Stimulated activated memory B cell treated with anti-CD40 and anti-IgM and Interleukin-4, amounts not matched to agents 10 μg/mL and 1 μg/mL and 100 μg/mL, for 72 hours (primary cell): ENCODE measurements at places on chromosomes 2 and 18.
A peak's percentile ranks its signal among the peaks of the same experiment; 100 is the strongest.

DNA sequence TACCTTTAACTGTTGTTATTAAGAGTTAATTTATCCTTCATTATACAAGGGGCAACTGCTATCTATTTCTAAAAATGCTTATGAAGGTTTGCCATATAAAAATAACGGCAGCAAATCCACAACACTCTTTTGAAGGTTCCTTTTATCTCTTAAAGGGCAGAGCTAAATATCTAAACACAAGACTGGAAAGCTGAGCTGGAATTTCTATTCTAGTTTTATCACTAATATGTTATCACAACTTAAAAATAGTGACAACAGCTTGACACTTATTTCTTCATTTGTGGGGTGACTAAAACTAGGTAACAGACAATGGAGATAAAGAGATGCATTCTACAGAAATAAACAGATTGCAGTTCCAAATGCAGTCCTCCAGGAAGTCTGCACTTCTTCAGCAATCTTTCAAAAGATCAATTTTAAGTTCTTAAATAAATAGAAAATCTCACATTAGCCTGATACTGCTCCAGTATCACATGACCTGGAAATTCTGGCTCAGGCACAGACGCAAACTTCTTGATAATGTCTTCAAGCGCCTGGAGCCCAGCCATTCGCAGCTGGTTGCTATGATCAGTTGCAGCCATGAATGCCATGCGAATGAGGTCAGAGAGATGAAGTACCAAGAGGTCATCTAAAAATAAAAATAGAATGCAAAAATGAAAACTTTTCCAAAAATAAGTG lies 54.0 kb upstream of the STRN start:
- ATAC-seq, result no peak

DNA sequence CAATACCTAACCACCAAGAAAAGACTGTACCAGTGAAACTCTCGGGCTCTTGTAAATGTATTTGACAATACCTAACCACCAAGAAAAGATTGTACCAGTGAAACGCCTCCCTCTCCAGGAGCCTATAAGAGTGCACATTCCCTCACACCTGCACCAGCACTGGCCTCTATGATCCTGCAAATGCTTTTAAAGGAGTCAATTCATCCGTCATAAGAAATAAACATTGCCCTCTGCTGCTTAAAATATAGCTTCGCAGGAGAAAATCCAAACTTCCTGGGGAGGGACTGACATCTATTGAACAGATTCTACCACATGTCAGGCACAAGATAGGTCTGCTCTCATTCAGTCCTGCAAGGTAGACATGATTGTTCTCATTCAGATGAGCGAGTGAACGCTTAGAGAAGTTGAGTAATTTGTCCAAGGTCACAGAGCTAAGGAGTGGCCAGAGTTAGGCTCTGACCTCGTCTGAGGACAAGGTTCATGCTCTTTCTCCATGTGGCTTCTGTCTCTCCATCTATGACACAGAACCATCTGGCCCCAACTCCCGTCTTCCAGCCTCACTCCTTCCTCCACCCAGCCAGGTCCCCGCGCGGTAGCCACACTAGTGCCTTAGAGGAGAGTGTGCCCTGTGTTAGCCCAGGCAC lies 38.7 kb downstream of the MCFD2 start:
- no peak for ATAC-seq

DNA sequence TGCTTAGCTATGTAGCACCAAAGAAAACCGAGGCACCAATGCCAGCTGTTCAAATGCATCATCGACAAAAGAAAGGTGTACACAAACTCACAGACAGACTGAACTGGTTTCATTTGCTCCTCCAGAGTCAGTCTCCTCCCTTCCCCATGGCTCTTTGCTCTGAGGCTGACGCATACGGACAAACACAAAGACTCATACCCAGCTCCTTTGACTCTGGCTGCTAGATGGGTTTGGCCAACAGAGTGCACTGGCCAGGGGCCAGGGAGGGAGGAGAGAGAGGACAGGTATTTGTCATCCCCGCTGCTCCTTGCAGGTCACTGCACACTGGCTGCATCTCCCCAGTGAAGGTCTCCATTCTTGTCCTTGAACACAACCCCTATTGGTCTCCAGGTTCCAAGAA lies 40.7 kb downstream of the DNER start:
- no peak for ATAC-seq

DNA sequence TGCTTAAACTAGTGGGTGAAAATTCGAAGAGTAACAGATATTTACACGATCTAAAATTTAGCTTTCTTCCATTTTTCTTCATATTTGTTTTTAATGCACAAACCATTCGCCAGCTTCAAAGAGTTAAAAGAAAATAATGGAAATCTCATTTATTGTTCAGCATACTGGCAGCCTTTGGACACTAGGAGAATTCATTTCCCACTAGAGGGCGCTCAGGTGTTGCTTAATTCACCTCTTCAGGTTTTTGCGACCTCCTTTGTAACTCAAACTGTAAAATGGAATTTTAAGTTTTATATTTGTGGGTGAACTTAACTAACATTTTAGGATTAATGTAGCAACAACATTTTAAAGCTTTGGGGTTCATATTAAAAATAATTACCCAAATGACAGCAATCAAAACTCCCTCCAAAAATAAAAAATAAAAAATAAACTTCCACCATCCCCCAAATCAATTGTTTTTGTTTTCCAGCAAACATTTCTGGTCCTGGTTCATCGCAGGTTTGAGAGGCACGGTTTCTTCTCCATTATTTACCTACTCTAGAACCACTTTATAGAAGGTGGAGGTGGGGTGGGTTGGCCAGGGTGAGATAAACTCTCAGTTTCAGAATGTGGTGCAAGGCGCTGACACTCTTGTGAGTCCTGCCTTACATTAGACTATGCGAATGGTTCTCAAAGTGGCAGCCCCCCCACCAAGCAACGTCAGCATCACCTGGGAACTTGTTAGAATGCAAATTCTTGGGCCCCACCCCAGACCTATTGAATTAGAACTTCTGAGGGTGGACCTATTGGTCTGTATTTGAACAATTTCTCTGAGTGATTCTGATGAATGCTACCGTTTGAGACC lies 24.7 kb upstream of the PNPT1 start:
- ATAC-seq, result no peak

- no peak for ATAC-seq
These were observed 189.3 kb downstream of the PHLPP1 start for GRCh38 chr18:62904396-62905285.

DNA sequence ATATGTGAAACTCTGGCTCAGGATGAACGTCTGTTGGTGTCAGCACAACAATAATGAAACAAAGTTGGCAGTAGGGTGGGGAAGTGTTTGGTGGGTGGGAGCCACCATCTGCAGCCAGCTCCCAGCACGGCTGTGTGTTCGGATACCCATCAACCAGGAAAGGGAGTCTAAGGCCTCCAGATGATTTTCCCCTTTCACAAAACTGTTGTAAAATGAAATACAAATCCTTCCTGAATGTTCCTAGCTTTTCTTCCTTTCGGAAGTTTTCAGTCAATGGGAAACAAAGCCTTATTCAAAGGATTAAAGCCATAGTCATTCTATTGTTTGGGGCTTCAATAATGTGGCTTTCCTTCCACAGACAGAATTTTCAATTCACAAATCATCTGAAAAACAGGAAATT lies 14.5 kb upstream of the DARS1 start:
- ATAC-seq, result no peak

GRCh38 chr2:233976690-233977294 lies 59.6 kb downstream of the TRPM8 start:
- ATAC-seq, result no peak

- ATAC-seq, result no peak
These were observed 174.4 kb downstream of the ICOS start for GRCh38 chr2:204110751-204111516.

DNA sequence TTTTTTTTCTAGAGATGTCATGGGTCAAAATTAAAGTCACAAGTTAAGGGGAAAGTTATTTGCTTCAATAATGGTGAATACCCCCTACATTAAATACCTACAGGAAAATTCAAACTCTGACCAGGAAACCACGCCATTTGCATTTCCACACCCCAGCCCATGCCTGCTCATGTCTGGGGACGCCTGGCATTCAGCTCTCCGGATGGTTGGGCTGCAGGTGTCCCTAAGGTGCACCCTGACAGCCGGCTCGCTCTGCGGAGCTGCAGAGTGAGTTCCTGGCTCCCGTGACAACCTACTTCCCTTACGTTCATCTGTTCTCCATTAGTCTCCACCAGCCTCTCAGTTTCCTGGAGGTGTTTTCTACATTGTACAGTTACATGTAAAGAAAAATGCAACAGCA lies 122.7 kb upstream of the RIOK3 start:
- peak; percentile 98 for ATAC-seq

DNA sequence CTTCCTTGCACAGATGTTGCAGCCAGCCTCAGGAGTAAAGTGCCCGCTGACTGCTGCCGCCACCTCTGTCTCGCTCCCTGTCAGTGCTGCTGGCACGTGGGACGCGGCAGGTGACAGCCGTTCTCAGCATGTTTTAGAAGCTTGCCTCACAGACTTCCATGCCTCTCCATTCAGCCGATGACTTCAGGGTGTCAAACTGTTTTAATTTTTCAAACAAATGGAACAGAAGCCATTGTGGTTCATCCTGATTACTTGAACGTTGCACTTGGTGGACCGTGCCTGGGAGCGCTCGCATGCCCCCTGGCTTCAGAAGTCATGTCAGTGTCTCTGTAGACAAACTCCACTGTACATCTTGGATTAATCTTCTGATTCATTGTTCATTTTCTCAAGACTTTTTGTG lies 62.7 kb upstream of the EML6 start:
- ATAC-seq, result no peak

GRCh38 chr2:206354129-206354528 lies 79.7 kb downstream of the ZDBF2 start:
- ATAC-seq, result no peak

DNA sequence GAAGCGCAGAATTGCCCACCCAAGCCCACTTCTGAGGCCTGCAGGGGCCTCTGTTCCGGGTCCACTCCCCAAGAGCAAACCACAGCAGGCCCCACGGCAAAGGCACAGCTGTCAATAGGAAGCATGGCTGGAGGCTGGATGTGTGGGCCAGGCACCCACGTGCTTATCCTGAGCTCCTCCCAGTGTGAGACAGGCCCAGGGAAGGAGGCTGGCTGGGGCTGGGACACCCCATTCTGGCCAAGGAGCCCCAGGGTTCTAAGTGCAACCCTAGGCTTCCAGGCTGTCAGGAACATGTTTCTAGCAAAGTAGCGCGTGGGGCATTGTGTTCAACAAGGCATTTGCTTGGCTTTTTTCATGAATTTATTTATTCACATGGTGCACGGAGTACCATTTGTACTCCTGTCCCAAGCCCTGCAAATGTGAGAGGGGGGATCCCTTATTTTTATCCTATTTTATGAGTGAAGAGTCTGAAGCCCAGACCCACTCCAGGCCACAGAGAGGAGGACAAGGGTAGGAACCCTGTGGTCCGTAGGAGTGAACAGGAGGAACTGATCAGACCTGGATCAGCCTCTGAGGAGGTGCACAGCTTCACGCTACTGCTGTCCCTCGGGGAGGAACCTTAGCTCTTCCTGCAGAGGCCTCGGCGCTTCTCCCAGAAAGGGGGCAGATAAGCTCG lies 6.1 kb upstream of the RAB17 start:
- peak; percentile 3 for ATAC-seq

DNA sequence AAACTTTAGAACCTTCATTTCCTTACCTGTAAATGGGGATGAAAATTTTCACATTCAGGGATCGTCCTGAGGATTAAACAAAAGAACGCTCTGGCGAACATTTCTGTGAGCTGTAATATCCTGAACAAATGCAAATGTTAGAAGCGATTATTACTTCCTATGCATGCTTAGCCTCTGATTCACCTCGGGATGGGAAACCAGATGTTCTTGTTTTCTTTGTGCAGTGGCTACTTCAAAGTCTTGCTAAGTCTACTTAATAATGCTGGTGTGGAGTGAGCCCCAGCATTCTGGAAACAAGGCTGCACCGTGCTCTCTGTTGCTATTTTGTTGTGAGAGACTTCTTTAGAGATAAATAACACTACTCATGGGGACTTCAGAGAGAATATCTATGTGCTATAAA lies 119.1 kb upstream of the PELI1 start:
- no peak for ATAC-seq

DNA sequence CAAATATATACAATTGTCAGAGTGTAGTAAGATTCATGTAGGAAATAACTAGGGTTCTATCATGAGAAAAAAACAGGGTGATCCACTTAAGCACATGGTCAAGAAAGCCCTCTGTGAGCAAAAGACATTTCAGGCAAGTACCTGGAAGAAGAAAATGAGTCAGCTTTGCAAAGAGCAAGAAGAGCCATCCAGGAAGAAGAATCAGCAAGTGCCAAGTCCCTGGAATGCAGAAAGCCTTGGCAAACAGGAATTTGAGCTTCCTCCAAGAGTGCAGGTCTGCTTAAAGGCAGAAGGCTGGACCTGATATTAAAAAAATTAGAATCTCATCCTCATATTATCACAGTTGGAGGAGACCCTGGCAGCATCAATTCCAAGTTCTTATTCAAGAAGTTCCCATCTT lies 188.5 kb upstream of the CELF4 start:
- no peak for ATAC-seq

DNA sequence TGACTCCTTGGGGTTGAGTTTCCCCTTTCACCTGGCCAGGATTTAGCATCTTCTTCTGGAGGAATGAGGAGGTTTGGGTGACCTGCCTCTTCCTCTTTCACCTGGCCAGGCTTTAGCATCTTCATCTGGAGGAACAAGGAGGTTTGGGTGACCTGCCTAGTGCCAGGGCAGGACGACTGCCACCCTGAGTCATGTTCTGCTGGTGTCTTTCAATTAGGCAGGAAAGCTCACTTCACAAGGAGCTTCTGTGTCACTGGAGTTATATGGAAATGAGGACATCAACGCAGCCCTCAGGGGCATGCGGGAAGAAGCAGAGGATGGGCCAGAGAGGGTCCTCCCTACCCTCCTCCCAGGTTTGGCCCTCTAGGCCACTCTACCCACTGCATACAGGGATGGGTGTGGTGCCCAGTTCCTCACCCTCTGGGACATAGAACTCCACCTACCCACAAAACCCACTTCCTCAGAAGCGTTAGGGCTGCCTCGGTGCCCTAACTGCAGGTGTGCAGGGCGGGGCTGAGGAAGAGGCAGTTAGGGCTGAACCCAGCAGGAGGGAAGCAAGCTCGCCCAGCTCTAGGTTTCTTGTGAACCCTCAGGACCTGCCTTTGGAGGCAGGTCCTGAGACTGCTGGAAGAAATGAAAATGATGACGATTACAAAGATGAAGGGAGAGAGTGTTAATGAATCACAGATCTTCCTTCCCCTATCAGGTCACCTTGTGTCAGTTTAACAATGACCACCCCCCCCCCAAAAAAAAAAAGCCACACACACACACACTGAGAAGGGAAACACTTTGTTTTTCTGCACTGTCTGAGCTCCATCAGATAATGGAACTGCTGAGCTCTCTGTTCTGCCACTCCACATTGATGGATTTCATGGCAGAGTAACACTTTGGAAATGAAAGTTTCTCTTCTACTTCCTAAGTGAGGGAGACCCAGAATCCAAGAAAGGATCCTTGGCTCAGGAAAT lies 71.0 kb downstream of the ARL4C start:
- peak; percentile 95 for ATAC-seq

GRCh38 chr2:59961746-59962145 lies 591.7 kb downstream of the BCL11A start:
- ATAC-seq, result no peak
